Sigmoid colon (tissue), 7 donors: ENCODE measurements at places on chromosomes 4 and X. TPM values are rescaled to one million over a fixed set of nuclear protein-coding genes. Genes with fewer than 3 reads are reported as not detected.

GRCh38 chr4:26223155-26223554 is 97.7 kb upstream of the RBPJ start:
- DNase-seq = no peak
- no peaks in the 10 kb centered on the region for H3K36me3 ChIP-seq
- H3K4me1 ChIP-seq = peaks cover 6% of the 10 kb centered on the region
- H3K27me3 ChIP-seq = no peaks in the 10 kb centered on the region
- H3K4me3 ChIP-seq = no peak overlapping the region

- no peaks in the 10 kb centered on the region for H3K4me1 ChIP-seq
- no peak for DNase-seq
- H3K27ac ChIP-seq = no peak overlapping the region
- H3K36me3 ChIP-seq = no peaks in the 10 kb centered on the region
Observed at GRCh38 chr4:104524591-104524990, 29.9 kb upstream of the CXXC4 start.

DNA sequence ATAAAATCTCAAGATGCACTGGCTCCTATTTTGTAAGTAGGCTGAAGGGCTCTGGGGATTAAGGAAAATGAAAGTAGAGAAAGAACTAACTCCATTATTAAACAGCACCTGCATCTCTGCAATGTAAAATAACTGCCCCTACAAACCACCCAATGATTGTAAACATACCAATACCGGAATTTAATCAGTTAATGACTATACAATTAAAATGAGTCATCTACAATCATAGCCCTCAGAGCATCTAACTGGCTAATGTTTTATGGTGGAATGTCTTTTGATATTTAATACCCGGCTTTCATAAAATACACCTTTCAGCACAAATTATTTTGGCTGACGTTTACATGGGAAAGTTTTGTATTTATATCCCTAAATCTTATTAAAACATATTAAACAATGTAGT is 142.3 kb downstream of the PAPSS1 start:
- H3K4me3 ChIP-seq = no peak overlapping the region
- no peaks in the 10 kb centered on the region for H3K27me3 ChIP-seq
- no peak overlapping the region for H3K27ac ChIP-seq

DNA sequence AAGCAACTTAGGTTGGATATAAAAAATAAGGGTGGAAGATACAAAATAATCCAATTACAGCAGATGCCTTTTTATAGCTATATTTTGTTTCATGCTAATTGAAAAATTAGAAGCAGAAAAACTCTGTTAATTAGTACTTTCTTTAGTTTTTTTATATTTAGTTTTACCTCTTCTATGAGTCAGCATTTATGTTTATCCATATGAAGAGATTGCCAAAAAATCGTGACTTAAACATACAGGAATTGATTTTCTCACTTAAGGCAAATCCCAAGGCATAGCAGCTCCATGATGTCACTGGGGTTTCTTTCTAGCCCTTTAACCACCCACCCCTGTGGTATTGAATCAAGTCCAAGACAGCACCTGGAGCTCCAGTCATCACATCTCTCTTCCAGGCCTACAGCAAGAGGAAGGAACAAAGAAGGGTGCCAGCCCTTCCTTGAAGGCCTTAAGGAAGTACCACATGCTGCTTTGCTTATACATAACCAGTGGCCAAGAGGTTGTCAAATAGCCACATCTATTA is 365.8 kb upstream of the TENM3 start:
- no peak overlapping the region for H3K27ac ChIP-seq
- H3K4me1 ChIP-seq = no peaks in the 10 kb centered on the region
- DNase-seq = no peak
- H3K27me3 ChIP-seq = no peaks in the 10 kb centered on the region
- no peaks in the 10 kb centered on the region for H3K36me3 ChIP-seq
- no peak overlapping the region for H3K4me3 ChIP-seq

GRCh38 chrX:41153448-41153847 is 68.2 kb downstream of the USP9X start:
- H3K27ac ChIP-seq = no peak overlapping the region
- no peaks in the 10 kb centered on the region for H3K36me3 ChIP-seq
- no peak for DNase-seq

- H3K27ac ChIP-seq = no peak overlapping the region
- H3K4me3 ChIP-seq = no peak overlapping the region
- H3K4me1 ChIP-seq = no peaks in the 10 kb centered on the region
- no peaks in the 10 kb centered on the region for H3K36me3 ChIP-seq
- H3K27me3 ChIP-seq = no peaks in the 10 kb centered on the region
Observed at GRCh38 chrX:55130481-55130880, 41.7 kb downstream of the PAGE2 start.

DNA sequence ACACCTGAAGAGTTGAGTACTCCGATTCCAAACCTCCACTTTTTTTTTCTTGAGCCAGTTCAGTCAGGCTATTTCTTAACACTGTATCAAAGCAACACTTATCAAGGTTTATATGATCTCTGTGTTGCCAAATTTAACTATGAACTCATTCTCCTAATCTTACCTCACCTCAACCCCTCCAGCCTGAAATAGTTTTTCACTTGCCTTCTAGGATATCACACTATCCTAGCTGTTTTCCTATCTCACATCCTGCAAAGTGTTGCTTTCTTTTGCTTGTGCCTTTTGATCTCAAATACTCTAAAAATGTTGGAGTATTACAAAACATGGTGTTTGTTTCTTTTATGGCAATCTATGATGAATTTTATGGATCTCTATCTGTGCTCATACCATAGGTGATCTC is 415.0 kb downstream of the CFAP47 start:
- H3K4me1 ChIP-seq = no peaks in the 10 kb centered on the region
- H3K27ac ChIP-seq = no peak overlapping the region
- H3K4me3 ChIP-seq = no peak overlapping the region
- H3K27me3 ChIP-seq = no peaks in the 10 kb centered on the region
- no peak for DNase-seq

Gene ENOX2
- total RNA-seq = 21.4 TPM

DNA sequence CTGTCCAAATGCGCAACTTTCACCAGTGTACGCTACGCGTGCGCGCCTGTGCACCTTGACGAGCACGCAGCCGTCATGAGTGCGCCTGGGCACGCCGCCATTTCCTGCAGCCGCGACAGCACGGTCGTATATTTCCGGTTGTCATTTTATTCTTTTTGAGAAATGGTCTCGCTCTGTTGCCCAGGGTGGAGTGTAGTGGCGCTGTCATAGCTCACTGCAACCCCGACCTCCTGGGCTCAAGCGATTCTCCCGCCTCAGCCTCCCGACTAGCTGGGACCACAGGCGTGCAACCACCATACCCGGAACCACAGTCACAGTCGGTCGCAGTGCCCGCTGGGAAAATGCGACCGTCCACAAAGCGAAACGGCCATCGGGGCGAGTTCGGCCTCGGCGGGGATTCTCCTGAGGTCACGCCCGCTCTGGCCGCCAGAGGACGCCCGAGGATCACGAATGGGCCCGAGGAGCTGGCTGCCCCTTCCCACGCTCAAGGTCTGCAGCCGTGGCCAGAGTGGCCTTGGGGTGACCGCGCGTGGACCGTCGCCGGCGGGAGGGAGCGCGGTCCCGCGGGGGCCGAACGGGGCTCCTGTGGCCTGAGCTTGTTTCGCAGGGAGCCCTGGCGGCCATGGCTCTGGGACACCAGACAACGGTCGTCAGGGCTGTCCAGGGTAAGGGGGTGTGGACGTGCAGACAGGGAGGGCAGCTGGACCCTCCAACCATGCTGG is 23.7 kb upstream of the PNMA3 start:
- no peak overlapping the region for H3K27ac ChIP-seq
- H3K4me3 ChIP-seq = peak overlapping the region; percentile 38
- peak; percentile 84 for DNase-seq
- H3K27me3 ChIP-seq = peaks cover 2% of the 10 kb centered on the region
- H3K4me1 ChIP-seq = no peaks in the 10 kb centered on the region

Gene NSUN7
- total RNA-seq = 3.6 TPM
